HFFc6 (cell line): ENCODE measurements at places on chromosomes 1 and 21. TPM values are rescaled to one million over a fixed set of nuclear protein-coding genes. Genes with fewer than 3 reads are reported as not detected.

LCA5L gene
- total RNA-seq = 0.85 and 1.6 TPM in 2 replicates

PTPRF gene
- total RNA-seq = 94.3 to 121 TPM (median 109 TPM) in 3 replicates

- no peak for DNase-seq
Observed at GRCh38 chr21:21971384-21971783, 973.2 kb downstream of the NCAM2 start.

DNA sequence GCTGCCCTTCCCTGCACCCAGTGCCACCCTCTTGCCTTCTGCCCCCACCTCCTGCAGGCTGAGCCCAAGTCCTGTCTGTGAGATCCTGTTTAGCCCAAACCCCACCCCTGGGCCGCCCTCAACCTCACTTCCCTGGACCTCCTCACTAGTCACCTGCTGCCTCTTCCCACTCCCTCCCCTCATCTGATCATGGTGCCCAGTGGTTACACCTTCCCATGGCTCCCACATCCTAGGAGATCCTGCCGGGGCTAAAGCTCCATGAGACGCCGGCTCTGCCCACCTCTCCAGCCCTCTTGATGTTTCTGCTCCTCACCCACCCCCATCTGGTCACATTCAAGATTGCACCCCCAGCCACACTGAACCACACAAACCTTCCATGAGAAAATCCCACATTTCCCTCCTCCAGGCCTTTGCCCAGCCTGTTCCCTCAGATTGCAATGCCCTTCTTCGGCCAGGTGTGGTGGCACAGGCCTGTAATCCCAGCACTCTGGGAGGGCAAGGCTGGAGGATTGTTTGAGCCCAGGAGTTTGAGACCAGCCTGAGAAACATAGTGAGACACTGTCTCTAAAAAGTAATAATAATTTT lies 17.0 kb downstream of the TTC39A start:
- DNase-seq = no peak

GRCh38 chr1:903721-904271 lies 19.9 kb upstream of the SAMD11 start:
- DNase-seq = no peak

DNA sequence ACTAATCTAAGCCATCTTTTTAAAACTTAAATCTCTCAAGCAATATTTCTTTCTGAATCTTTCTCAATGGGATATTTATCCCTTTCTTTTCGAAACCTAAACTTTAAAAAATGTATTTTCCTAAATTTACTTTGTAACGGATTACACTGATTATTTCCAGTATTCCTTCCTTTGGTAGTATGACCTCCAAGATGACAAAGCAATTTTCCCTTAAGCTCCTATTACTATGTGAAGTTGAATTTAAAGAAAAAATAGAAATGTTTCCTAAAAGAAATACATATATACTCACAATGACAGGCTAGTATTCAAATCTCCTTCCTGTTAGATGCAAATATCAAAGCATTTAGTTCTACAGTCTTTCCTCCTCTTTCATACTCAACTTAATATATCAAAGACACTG lies 15.8 kb downstream of the SCAF4 start:
- DNase-seq = no peak
